RWPE2 (cell line): ENCODE measurements at places on chromosomes 13 and 19.

GRCh38 chr13:65460136-65460535 lies 1770.0 kb downstream of the PCDH9 start:
- DNase-seq = no peak

GRCh38 chr13:20426766-20427448 lies 98.8 kb downstream of the CRYL1 start:
- DNase-seq = no peak

- no peak for DNase-seq
These were observed 7.0 kb upstream of the POMP start for GRCh38 chr13:28651810-28652401.

DNA sequence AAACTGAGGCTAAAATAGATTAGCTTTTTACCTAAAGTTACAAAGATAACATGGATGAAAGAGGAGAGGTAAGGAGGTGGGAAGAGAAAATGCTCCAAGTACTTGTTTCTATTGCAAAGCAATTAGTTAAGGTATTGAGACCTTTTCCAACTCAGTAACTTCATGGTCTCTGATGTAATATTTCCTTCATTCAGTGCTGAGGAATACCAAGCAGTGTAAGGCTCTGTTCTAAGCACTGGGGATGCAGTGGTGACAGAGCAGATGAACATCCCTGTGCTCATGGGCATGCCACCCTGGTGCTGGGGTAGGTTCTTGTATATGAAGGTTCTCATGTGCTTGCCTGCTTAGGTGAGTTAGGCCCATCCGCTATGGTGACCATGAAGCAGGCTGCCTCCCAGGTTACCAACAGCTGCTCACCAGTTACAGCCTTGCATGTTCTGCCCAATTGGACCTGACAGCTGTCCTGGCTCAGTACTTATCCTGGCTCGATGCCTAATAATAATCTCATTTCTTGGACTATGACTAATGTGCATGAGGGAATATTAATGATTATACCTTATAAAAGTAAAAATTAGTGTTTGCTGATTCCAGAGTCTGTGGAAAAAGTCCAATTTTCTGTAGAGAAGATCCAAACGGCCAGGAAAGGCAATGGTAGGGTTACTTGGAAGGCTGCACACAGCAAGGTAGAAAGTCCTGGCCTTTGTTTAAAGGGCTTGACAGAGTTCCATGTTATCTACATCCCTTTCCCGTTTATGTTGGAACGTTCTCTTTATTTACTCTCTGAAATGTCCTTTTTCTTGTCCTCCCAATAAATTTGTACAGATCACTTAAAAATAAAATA lies 48.3 kb downstream of the LATS2 start:
- DNase-seq = no peak

GRCh38 chr13:65505941-65506340 lies 1724.2 kb downstream of the PCDH9 start:
- DNase-seq = no peak

GRCh38 chr19:48405850-48406249 lies 12.4 kb downstream of the GRIN2D start:
- no peak for DNase-seq

- no peak for DNase-seq
These were observed 8.4 kb upstream of the SUPT20H start for GRCh38 chr13:37067874-37068273.

DNA sequence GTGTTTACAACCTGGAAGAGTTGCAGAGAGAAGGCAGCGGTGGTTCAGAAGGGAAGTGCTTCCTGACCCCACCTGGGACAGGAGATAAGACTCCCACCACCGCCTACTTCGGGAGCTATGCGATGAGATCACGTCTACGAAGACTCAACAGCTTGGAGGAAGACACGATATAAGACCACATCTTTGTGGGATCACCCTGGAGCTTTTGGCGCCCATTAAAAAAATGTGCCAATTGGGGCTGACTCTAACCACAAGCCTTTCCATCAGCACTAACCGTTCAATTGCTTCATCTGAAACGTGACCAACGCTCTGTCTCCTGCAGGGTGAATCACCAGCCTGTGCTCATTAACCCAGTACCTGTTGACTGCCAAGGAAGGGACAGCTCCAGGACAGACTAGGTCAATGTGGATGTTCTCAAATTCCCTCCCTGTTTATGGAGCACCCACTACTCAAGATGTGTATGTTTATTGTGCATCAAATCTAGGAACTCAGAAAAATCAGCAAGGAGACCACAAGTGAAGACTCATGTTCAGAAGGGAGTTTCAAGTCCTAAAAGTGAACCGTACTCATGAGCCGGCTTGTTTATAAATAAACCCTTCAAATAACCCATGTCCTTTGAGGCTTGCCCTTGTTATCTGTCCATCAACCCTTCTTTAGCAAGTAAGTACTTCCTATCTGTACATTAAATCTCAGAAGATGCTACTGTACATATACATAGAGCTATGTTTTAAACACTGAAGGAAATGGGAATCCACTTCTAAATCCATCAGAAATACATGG lies 67.5 kb downstream of the LATS2 start:
- DNase-seq = no peak

GRCh38 chr13:30744056-30744680 lies 8.8 kb downstream of the ALOX5AP start:
- DNase-seq = no peak

- DNase-seq = no peak
These were observed 7.4 kb downstream of the DBP start for GRCh38 chr19:48629599-48630295.

DNA sequence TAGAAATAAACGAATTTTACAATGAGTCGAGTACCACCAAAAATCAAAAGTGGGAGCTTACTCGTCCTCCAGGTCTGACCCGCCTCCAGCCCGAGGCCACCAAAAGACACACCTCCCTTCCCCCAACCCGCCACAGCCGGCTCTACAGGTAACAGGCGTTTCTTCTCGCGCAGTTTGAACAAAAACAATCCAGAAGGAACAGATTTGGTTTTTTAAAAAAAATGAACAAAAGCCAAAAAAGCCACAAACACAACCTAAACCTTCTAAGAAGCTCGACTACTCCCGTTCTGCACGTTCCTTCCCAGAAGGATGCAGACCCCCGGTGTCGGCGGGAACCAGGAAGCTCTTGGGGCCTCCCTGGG lies 671 bp downstream of the ZDHHC20 start:
- peak; percentile 69 for DNase-seq

- no peak for DNase-seq
These were observed 124.4 kb downstream of the SIPA1L3 start for GRCh38 chr19:38031423-38031770.

DNA sequence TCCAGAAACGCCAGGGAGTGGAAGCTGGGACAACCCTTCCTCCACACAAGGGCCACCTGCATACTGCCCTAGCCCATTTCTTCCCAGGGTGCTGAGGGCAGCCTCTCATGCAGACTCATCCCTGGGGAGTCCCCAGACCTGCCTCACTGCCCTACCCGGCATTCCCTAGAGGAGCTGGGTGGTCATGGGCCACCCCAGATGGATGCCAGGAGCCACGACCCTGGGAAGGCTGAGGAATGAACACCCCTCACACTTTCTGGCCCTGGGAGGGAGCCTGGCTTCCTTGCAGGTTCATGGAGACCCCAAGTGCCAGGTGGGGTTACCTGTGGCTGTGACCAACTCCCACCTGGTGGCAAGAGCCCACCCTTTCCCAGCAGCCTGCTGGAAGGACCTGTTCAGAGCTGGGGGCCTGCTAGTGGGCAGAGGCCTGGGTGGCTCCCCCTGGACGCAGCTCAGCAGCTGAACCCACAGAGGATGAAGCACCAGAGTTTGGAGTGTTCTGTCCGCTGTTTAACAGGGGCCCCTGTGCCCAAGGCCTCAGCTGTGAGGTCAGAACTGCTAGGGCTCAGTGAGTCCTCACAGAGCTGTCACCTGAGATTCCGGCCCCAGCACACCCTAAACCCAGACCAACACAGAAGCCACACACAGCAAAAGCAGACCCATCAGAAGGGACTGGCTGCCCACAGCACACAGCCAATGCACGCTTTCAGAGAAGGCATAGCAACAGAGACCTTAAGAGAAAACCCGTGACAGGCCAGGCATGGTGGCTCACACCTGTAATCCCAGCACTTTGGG lies 6.6 kb downstream of the ACP4 start:
- no peak for DNase-seq

DNA sequence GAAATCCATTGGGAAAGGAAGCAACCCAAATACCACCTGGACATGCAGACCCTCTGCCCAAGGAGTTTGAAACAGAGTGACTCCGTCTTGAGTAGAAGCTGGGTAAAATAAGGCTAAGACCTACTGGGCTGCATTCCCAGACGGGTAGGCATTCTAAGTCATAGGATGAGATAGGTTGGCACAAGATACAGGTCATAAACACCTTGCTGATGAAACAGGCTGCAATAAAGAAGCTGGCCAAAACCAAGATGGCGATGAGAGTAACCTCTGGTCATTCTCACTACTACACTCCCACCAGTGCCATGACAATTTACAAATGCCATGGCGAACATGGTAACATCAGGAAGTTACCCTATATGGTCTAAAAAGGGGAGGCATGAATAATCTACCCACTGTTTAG lies 40.2 kb downstream of the RFXAP start:
- DNase-seq = no peak

- DNase-seq = no peak
These were observed 39.2 kb downstream of the KCNC3 start for GRCh38 chr19:50290011-50290410.

DNA sequence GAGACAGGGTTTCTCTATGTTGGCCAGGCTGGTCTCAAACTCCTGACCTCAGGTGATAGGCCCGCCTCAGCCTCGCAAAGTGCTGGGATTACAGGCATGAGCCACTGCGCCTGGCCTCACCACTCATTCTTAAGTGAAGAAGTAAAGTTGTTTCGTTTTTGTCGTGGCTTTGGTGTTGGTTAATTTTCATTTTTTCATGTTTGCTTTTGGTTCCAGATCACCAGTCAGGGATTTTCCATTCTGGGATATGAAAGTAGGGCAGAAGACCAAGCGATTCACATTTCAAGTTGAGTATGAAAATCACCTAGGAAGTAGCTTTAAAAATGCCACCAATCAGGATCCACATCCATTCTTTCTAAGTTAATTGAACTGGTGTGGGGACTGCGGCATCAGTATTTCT lies 289.9 kb downstream of the DIAPH3 start:
- DNase-seq = no peak

DNA sequence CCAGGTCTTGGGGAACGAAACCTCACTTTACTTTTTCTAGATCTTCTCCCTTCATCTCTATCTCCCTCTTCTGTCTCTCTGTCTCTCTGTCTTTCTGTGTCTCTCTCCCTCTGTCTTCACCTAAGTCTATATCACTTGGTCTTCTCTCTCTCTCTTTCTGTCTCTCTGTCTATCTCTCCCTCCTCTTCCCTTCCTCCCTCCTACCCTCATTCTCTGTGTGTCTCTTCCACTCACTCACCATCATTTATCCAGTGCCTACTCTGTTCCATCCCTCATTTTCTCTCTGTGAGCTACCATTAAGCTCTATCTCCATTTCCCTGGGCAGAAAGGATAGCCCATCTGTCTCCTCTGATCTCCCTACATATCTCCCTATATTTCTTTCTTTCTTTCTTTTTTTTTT lies 32.2 kb upstream of the FBL start:
- DNase-seq = no peak

- DNase-seq = no peak
These were observed 15.2 kb downstream of the CBY2 start for GRCh38 chr13:45717349-45717748.

DNA sequence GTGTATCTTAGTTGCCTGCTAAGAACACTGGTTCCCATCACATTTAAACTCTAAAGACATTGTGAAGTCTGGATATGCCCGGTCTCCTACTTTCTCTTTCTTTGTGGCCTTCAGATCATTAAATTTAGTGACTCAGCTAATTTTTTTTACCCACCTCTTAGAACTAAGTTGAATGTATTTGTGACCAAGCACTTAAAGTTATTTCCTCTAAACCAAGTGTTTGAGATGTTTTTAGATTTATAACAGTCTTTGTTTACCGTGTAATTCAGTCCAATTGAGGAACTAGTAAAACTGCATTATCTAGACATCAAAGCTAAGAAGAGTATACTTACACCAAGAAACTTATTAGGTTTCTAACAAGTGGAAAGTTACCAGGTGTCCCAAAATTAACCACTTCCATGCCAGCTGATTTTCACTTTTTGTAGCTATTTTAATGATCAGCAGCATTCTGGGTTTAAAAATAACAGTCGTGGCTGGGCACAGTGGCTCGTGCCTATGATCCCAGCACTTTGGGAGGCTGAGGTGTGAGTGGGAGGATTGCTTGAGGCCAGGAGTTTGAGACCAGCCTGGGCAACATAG lies 53.1 kb downstream of the ARHGAP35 start:
- DNase-seq = no peak

- DNase-seq = no peak
These were observed 316.4 kb downstream of the GPC5 start for GRCh38 chr13:91714855-91715254.

GRCh38 chr19:3512562-3513228 lies 6.6 kb downstream of the FZR1 start:
- no peak for DNase-seq

DNA sequence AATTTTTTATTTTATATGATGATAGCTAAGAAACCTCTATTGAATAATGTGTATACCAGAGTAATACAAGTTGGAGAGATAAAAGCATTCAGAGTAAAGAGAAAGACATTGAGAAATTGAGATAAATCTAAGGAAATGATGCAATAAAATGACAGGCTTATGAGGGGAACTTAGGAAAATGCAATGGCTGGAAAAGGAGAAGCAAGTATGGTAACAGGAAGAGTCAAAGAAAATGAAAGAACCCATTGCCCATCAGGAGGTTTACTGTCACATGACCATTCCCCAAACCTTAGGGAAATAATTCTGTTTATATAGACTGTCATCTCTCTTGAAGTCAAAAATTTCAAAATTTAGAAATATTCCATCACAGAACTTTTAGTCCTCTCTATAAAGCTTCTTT lies 808.0 kb upstream of the PRR20A start:
- no peak for DNase-seq

GRCh38 chr19:31459430-31459829 lies 110.2 kb upstream of the TSHZ3 start:
- no peak for DNase-seq
